ENCODE measurements at places on chromosomes 5 and 9.

- no peak for DNase-seq
These were observed 7.6 kb upstream of the FBXO38 start for GRCh38 chr5:148376198-148376597.

DNA sequence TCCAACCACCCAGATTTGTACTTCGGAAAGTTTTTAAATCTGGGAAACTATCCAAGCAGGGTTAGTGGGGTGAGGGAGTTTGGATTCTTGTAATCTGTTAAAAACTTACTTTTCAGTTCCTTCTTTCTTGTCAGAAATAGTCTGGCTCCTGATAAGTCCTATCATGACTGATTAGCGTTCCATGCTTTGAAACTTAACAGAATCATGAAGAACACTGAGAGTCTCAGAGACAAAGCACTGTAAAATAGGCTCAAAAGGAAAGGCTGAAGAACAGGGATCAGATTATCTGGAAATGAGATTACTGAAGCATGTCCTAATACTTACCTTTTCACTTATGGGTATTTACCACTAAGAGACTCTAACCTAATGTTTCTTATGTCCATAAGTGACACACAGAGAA, 242.5 kb downstream of the ARRDC3 start:
- DNase-seq, result no peak

DNA sequence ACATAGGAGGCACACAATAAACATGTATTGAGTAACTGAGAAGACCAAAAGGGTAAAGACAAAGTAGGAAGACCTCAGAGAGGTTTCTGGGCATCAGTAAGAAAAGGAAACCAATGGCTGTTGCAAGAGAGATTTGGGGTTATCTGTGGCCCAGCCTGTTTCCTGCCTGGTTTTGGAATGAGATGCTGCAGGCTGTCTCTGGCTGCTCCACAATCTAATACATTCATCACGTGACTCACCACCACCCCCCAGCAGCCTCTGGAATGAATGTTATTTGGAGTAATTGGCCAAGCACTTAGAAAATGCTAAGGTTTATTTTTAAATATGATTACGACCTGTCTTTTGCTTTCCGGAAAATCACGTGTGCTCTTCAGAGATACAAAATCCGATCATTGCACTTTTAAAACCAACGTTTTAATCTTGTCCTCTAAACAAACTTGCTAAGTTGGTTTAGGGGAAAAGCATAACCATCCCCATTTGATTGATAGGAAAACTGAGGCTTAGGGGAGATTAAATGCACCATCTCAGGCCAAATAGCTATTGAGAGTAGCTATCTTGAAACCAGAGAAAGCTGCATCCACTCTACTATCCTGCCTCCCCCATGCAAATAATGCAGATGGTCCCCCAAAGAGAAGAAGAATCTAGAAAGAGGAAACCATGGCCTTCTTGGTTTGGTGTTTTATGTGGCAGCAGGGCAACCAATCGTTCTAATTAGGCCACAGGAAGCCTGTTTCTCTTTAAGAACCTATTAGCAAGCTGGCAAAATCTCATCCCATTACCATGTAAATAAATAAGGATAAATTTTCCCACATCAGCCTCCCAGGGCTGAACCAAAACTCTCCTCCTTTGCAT, 151.8 kb upstream of the ADRA1B start:
- DNase-seq, result no peak

- DNase-seq, result no peak
These were observed 452.1 kb upstream of the RGMB start for GRCh38 chr5:98321361-98321760.

GRCh38 chr5:56310711-56311204, 77.6 kb upstream of the ANKRD55 start:
- DNase-seq, result no peak

DNA sequence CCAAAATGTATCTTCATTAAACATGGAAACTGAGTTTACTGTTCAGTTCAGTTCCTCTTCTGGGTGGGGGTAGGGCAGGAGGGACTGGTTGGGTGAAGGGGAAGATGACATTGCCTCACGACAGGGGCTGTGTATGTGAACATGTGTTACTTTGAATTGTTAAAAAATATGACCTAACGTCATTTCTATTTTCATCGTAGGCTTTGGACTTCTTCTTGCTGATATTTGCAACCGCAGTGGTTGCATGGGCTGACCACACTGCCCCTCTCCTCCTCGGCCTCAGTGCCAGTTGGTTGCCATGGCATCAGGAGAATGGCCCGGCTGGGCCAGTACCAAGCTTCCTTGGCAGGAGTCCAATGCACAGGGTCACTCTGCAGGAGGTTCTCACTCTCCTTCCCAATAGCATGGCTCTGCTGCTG, 41.5 kb downstream of the HACD4 start:
- DNase-seq, result no peak

- DNase-seq, result no peak
These were observed 91.1 kb upstream of the SHISAL2B start for GRCh38 chr5:64599226-64599625.

DNA sequence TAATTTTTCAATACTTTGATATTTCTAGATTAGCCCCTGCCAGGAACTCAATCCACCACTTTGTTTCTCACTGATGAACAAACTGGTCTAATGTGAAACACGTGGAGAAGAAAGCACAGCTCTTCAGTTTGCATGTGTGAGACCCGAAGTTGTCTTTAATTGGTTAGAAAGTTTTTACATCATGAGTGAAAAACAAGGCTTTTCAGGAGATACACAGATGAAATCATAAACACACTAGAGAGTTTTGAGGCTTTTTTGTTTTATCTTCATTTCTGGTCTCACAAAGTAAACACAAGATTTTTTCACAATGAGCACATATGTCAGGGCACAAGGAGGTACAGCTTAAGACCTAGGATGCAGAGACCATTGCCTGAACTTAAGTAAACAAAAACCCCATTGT, 84.5 kb upstream of the MOCS2 start:
- no peak for DNase-seq

- DNase-seq, result no peak
These were observed 14.4 kb downstream of the FAM219A start for GRCh38 chr9:34443976-34444375.

GRCh38 chr9:15426019-15426418, 3.3 kb downstream of the SNAPC3 start:
- no peak for DNase-seq

- no peak for DNase-seq
These were observed 52.9 kb upstream of the APC start for GRCh38 chr5:112684737-112685136.

DNA sequence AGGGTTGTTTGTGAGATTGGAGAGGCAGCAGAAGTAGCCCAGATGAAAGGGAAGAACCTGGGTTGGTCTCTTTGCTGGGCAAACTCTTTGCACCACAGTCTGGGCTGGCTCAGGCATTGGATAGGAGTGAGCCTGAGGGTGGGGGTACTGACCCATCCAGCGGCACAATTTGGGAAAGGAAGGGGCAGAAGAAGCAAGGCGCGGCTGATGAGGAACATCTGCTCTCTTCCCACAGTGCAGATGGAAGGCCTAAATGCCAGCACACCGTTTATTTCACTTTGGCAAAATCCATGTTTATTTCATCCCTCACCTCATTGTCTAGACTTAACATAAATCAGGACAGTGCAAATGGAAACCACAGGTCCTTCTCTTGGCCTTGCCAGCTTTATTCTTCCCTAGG, 32.3 kb downstream of the PALM2AKAP2 start:
- no peak for DNase-seq

GRCh38 chr5:167731951-167732350, 559.5 kb upstream of the WWC1 start:
- no peak for DNase-seq

DNA sequence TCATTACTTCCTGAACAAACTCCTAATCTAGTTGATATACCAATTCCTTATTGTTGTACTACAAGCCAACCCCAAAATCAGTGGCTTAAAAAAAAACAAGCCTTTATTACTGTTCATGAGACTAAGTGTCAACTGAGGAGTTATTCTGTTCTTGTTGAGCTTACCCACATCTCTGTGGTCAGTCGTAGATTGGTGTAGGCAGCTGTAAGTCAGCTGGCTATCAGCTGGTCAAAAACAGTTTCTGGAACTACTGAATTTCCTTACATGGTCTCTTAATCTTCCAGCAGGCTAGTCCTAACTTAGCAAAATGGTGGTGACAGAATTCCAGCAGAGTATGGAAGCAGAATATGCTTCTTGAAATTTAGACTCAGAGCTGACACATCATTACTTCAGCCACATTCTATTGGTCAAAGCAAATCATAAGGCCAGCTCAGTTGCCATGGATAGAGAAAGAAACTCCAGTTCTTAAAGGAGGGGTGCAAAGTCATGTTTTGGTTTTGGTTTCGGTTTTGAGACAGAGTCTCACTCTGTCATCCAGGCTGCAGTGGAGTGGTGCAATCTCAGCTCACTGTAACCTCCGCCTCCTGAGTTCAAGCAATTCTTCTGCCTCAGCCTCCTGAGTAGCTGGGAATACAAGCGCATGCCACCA, 386.1 kb upstream of the MPDZ start:
- DNase-seq, result no peak

- peak; percentile 49 for DNase-seq
These were observed 23.4 kb downstream of the LCP2 start for GRCh38 chr5:170273968-170274710.

DNA sequence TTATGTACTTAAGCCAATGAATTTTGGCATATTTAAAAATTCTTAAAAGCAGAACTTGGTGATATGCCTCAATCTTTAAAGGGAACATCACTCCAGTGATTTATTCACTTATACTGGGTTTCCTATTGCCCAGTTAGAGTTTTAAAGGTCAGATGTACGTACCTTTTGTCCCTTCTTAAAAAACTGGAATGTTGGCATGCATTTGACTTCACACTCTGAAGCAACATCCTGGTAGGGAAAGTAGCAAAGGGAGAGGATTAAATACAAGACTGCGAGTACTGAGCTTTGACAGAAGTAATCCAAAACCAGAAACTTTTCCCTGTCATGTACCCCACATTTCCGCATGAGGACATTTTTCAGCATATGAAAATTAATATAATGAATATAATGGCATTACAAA, 11.7 kb downstream of the TXN start:
- no peak for DNase-seq

DNA sequence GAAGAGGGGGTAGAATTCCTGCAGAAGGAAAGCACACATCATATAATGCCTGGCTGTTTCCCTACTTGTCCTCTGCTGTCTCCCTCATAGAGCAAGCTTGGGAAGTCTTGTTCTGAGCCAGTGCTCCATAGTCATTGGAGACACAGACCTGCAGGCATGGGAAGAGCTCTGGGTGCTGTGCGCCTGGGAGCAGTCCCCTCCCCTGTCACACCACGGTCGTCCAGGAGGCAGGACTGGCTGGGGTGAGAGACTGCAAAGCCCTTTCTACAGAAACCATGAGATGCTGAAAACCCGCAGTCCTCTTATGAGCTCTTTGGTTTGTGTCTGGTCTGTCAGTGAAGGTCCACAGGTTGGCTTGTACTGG, 64.6 kb downstream of the GPR21 start:
- no peak for DNase-seq

GRCh38 chr5:32523625-32524024, 61.7 kb upstream of the SUB1 start:
- no peak for DNase-seq

GRCh38 chr5:96961053-96961452, 25.2 kb downstream of the LNPEP start:
- DNase-seq, result no peak

DNA sequence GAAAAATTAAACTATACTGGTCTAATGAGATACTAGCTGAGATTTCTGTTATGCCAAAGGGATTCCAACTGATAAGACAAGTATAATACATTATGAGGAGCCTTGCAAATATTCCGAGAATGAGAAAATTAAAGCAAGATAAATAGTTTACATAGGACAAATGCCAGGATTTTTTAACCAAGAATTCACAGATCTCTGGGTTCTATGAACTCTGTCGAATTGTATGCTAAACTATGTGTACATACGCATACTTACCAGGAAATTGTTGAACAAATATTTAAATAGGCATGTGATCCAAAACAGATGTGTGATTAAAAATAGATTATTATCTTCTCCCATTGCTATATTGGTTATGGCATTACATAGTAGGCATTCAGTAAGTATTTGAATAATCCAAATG, 616.6 kb downstream of the GABRG2 start:
- DNase-seq, result peak; percentile 58

DNA sequence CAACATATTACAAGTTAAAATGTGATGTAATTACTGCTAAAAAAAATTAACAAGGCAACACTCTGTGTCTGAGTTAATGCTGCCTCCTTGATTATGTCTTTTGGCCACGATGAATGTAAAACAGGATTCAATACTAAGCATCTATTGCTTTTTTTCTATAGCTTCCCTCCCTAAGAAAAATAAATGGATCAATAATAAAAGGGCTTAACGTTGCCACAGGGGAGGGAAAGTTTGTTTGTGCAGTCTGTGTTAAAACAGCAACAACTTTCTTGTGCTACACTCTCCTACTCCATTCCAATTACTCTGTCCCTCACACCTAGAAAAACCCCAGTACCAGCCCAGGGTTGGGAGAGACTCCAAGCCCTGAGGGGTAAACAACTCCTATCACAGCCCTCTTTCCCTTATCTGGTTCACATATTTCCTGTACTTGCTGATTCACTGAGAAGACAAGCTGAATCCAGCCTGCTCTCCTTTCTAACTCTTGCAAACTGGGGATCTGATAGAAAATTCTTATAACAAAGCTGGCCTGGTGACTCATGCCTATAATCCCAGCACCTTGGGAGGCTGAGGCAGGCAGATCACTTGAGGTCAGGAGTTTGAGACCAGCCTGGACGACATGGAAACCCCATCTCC, 44.8 kb downstream of the PTPN3 start:
- no peak for DNase-seq

DNA sequence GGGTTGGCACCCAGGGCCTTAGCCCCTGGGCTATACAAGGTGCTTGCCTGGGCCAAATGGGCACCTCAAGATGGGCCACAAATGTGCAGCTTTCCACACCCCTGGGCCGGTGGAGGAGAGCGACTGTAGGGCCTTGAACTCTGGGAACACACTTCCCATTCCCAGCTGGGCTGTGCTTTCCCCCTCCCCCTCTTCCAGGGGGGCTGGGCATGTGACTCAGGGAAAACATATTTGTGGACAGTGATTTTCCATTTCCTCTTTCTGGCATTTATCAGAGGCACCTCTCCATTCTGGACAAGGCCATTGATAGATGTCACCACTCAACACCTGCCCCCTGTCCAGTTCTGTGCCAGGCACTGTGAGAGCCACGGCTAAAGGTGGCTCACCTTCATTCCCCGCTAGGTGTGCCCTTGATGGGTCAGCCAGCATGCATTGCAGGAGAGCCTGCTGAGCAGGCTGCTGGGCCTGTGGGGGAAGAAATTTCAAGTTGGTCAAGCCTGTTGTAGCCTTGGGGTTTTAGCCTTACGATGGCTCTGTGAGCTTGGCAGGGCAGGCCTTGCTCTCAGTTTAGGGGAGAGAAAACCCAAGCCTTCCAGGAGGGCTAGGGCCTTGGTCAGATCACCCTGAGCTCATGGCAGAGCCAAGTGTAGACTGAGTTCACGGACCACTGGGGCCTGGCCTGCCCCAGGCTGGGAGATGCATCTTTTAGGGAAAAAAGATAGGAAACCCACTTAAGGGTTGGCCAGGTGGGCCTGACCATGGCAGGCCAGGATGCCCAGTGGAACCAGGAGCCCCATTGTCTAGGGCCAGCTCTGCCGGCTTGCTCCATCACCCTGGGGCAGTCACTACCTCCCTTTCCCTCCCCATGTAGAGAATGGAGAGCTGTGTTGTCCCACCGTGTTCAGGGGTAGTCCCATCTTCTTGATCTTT, 113.9 kb downstream of the DAB2IP start:
- DNase-seq, result no peak

GRCh38 chr9:37271679-37272078, 150.8 kb upstream of the GRHPR start:
- DNase-seq, result no peak

Measured in NCI-H1048 (cell line).